Nasal cavity respiratory epithelium epithelial cell of viscerocranial mucosa (primary cell): ENCODE measurements at places on chromosomes 1 and 21. TPM values are rescaled to one million over a fixed set of nuclear protein-coding genes. Genes with fewer than 3 reads are reported as not detected.

Gene PDZK1IP1
- total RNA-seq, result 0.68 and 12.2 TPM in 2 replicates

Gene A3GALT2
- total RNA-seq, result not detected in 2 replicates

Gene SLC22A15
- total RNA-seq, result 34.2 and 38.5 TPM in 2 replicates

Gene PLOD1
- 56.7 and 184 TPM in 2 replicates for total RNA-seq

Gene PLA2G4A
- 7.5 and 8.5 TPM in 2 replicates for total RNA-seq

Gene OR10Z1
- total RNA-seq, result not detected in 2 replicates

Gene SPRR2A
- total RNA-seq, result 4.8 and 25.3 TPM in 2 replicates

Gene CRNN
- 3.8 and 24.6 TPM in 2 replicates for total RNA-seq

Gene RGS18
- under 0.01 TPM in 2 replicates for total RNA-seq

Gene NUP133
- 32.5 and 36.9 TPM in 2 replicates for total RNA-seq

Gene BLACAT1
- 0.68 and 1.1 TPM in 2 replicates for total RNA-seq

Gene PRAMEF4
- not detected in 2 replicates for total RNA-seq

Gene OR2AK2
- not detected in 2 replicates for total RNA-seq

Gene VAV3
- total RNA-seq, result 4.3 and 8.2 TPM in 2 replicates

Gene FAM163A
- total RNA-seq, result not detected in 2 replicates

Gene IGSF8
- 37.9 and 79.6 TPM in 2 replicates for total RNA-seq

Gene ILDR2
- total RNA-seq, result not detected in 2 replicates

Gene MPZ
- total RNA-seq, result under 0.01 and 0.07 TPM in 2 replicates

Gene CDA
- 0.68 and 0.71 TPM in 2 replicates for total RNA-seq

Gene PDE4B
- under 0.01 TPM in 2 replicates for total RNA-seq

Gene U2AF1
- total RNA-seq, result 18.1 and 40.2 TPM in 2 replicates

Gene GJA4
- not detected in 2 replicates for total RNA-seq

Gene CELA3A
- not detected in 2 replicates for total RNA-seq

Gene CFHR3
- 0.14 TPM in 1 of 2 replicates, not detected in the other for total RNA-seq

Gene GLIS1
- not detected in 2 replicates for total RNA-seq

Gene UMODL1
- total RNA-seq, result 0.07 TPM in 1 of 2 replicates, not detected in the other

Gene BCAR3
- 58.1 and 97.4 TPM in 2 replicates for total RNA-seq

Gene SNIP1
- 14.7 and 17.4 TPM in 2 replicates for total RNA-seq

Gene FCMR
- 0.34 and 0.36 TPM in 2 replicates for total RNA-seq

Gene DNM3
- 0.34 and 2.1 TPM in 2 replicates for total RNA-seq

Gene CFHR4
- total RNA-seq, result not detected in 2 replicates

Gene AGT
- 0.07 TPM in 1 of 2 replicates, not detected in the other for total RNA-seq

Gene FUCA1
- 12.6 and 21.0 TPM in 2 replicates for total RNA-seq

Gene CEP85
- 14.0 and 16.4 TPM in 2 replicates for total RNA-seq

Gene PPFIA4
- 0.34 and 3.1 TPM in 2 replicates for total RNA-seq

Gene S100A7A
- under 0.01 TPM in 1 of 2 replicates, not detected in the other for total RNA-seq

Gene RNU1-2
- total RNA-seq, result under 0.01 TPM in 2 replicates

Gene CD48
- not detected in 2 replicates for total RNA-seq

Gene MFAP2
- total RNA-seq, result 14.4 and 17.6 TPM in 2 replicates

Gene PRKACB
- 5.5 and 11.4 TPM in 2 replicates for total RNA-seq

Gene DMRTA2
- total RNA-seq, result 4.8 and 14.2 TPM in 2 replicates

Gene SYDE2
- 7.9 and 9.6 TPM in 2 replicates for total RNA-seq

Gene USH2A
- total RNA-seq, result not detected in 2 replicates
